ENCODE measurements at places on chromosomes 16 and 17. TPM values are rescaled to one million over a fixed set of nuclear protein-coding genes. Genes with fewer than 3 reads are reported as not detected.

GRCh38 chr16:64184156-64184555 is 937.7 kb downstream of the CDH11 start:
- no peak for DNase-seq

GRCh38 chr16:12113523-12114345 is 137.2 kb downstream of the SNX29 start:
- no peak for DNase-seq

- peak; percentile 27 for DNase-seq
Observed at GRCh38 chr17:75843577-75844529, at the start of gene UNC13D. Gene UNC13D (minus strand): TSS chr17:75844404. CDS start chr17:75844337, 67 bp downstream.

Gene SLFN11
- 0.14 TPM for polyA plus RNA-seq
